ENCODE measurements at places on chromosomes 5 and 9. TPM values are rescaled to one million over a fixed set of nuclear protein-coding genes. Genes with fewer than 3 reads are reported as not detected.

DNA sequence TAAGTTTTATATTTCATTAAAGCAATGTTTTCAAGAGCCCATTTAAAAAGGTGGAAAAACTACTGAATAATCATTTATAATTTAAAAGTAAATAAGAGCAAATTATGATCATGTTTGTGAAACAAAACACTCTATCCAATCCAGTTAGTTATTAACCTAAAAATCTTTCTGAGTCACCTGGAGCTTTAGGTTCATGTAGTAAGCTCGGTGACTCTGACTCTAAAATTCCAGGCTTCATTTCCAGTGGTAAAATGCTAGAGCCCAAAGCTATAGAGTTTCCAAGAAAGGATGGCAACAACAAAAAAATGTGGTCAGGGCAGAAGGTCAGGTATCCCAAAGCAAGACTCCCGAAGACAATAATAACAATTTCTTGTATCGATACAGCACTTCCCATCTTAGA is 76.1 kb upstream of the SPOCK1 start:
- DNase-seq = no peak

N4BP3 gene
- total RNA-seq = 7.8 TPM

- DNase-seq = no peak
Observed at GRCh38 chr9:131776473-131776872, 36.6 kb upstream of the RAPGEF1 start.

- DNase-seq = no peak
Observed at GRCh38 chr5:163496286-163496685, 9.1 kb upstream of the MAT2B start.

DNA sequence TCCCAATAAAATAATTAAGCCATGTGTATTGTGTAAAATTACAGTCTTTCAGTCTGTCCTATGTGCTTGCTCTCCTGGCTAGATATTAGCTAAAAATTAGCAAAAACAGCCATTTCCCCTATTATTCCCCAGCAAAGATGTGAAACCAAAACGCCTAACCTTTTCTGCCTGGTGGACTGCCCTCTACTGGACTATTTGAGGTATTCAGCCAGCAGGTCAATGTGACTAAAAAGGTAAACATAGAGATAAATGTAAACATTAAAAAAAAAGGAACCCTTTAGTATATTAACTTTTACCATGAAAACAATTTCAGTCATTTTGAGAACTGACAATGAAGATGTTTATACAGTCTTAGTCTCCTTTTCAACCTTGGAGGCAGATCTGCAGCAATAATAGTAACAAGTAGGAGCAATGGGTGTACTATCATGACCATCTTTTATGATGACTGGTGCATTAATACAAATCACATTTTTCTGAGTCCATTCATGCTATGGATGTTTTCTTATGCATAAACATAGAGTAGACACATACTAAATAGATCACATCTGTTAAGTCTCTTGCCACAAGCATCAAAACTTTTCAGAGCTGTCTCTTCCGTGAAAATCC is 10.1 kb downstream of the ATG12 start:
- peak; percentile 5 for DNase-seq

DNA sequence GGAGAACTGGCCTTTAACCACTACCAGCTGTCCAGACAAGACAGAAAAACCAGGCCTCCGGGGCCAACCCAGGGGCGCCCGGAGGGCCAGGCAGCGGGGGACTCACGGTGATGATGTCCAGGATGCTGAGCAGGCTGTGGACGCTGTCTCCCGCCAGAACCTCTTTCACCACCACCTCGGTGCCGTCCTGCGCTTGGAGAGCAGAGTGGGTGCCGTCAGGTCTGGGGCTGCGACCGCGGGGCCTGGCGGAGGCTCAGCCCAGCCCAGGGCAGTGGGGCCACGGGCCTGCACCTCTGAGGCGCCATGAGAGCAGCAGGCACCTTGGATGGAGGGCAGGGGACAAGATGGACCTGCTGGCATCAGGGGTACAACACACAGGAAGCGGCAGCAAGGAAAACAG is 9.7 kb downstream of the PNPLA7 start:
- no peak for DNase-seq

SPAG8 gene
- 0.48 TPM for total RNA-seq

TMEM215 gene
- total RNA-seq = not detected

- no peak for DNase-seq
Observed at GRCh38 chr9:128123451-128124080, 4.0 kb downstream of the PTGES2 start.

DNA sequence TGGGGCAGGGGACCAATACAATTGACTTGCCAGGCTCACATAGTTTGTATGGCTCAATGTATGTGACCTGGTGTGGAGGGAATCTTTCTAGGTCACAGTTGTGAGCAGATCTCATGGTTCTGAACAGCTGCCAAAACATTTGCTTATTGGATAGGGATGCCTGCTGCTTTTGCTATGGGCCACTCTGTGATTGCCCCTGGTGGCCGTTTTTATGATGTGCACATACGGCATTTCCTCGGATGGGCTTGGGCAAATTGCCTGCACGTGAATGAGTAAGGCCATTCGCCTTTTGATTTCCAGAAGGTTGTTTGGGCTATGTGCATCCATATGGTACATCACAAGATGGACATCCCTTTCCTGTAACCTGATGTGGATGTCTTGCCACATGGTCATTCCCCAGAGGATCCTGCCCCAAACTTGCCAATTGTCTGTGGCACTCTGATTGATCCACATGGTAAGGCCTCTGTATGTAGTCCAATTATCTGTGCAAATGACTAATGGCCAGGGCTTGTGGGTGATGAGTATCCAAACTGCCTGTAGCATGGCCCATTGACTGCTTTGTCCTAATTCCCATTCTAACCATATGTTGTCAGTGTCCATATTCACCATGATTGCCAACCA is 10.7 kb upstream of the SLC22A4 start:
- DNase-seq = no peak

NR2F1-AS1 gene
- total RNA-seq = not detected

DNA sequence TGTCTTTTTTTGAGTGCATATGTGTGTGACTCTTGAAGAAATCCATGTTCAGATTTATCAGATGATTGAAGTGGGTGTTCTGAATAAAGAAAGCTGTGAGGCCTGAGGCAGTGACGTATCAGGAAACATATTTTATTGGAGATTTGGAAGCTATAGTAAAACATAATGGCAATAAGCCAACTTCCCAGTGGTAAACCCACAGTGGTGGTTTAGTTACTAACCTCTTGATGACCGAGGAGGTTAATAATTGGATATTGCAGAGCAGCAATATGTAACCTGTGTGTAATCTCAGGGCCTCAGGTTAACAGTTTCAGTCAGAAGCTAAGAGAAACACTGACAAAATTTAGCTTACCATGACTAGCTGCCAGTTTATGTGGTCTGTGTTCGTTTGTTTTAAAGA is 6.9 kb downstream of the RGMB start:
- no peak for DNase-seq

WDR31 gene
- 0.48 TPM for total RNA-seq

DNA sequence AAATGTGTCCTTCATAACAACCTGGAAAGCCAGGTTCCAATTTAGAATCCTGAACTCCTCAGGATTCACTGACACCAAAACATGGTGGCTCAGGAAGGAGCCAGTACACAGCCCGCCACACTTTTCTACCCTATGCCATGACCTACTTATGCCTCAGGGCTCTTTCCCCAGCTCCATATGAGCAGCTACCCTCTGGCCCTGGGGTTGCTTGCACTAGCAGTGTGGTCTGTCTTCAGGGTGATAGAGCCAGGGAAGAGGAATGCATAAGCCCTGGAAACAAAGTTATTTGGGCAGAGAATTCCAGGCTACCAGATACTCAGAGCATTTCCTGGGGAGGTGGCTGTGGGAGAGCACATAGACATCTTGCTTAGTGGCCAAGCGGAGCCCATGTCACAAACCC is 15.0 kb upstream of the ECM2 start:
- no peak for DNase-seq

GADD45G gene
- total RNA-seq = 16.7 TPM

GRCh38 chr5:39016587-39017275 is 57.5 kb downstream of the RICTOR start:
- no peak for DNase-seq

GRCh38 chr9:74742191-74742790 is 145.4 kb downstream of the TRPM6 start:
- no peak for DNase-seq

ZDHHC11 gene
- 7.0 TPM for total RNA-seq

- no peak for DNase-seq
Observed at GRCh38 chr9:115587310-115587709, 469.4 kb upstream of the TNC start.

GRCh38 chr5:18051953-18052352 is 417.7 kb downstream of the TAF11L14 start:
- DNase-seq = no peak

DNA sequence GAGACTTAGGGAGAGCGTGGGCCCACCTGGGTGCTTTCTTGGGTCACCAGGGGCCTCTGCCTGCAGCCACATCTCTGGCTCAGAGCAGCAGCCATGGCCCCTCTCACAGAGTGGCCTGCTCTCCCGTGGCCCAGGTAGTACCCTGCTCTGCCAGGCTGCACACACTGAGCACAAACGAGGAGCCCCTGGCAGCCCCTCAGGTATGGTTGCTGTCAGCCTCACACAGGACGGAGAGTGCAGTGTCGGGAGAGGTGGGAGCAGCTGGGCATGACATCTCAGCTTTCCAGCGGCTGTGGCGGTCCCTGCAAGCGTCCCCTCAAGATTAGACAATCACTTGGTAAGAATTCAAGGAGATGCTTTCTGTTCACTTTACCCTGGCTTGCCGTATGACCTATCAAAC is 137.0 kb upstream of the IRX4 start:
- no peak for DNase-seq

CEL gene
- total RNA-seq = 3.1 TPM

NTNG2 gene
- 0.91 TPM for total RNA-seq

- DNase-seq = no peak
Observed at GRCh38 chr5:4730279-4730678, 409.9 kb upstream of the ADAMTS16 start.

GRCh38 chr9:85716031-85716877 is 25.5 kb downstream of the AGTPBP1 start:
- DNase-seq = no peak

PCDHGA11 gene
- 0.05 TPM for total RNA-seq

HEMGN gene
- total RNA-seq = 0.61 TPM

SLC45A2 gene
- not detected for total RNA-seq

ADGRD2 gene
- total RNA-seq = not detected

- no peak for DNase-seq
Observed at GRCh38 chr9:106277966-106278365, 583.6 kb downstream of the TMEM38B start.

CER1 gene
- not detected for total RNA-seq

GRCh38 chr5:7393921-7394799 is 1.8 kb upstream of the ADCY2 start:
- DNase-seq = no peak

DNA sequence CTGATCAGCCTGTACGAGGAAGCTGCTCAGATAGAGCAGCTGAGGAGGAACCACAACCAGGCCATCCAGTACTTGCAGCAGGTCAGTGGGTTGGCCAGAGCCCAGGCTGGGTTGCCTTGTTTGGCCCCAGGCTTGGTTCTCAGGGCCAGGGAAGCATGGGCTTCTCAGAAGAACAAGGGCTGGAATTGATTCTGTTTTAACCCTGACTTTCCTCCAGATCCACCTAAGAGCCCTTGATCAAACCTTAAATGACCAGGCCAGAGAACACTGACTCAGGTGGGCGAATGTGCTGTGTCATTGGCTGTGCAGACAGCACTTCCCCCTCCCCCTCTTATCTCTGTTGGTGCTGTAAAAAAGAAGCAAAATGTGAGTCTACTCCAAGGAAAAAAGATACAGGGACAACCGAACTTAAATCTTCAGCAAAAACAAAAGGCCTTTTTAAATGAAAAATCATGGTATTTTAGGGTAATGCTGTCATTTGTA is 28.1 kb downstream of the TTC23L start:
- DNase-seq = no peak

DNA sequence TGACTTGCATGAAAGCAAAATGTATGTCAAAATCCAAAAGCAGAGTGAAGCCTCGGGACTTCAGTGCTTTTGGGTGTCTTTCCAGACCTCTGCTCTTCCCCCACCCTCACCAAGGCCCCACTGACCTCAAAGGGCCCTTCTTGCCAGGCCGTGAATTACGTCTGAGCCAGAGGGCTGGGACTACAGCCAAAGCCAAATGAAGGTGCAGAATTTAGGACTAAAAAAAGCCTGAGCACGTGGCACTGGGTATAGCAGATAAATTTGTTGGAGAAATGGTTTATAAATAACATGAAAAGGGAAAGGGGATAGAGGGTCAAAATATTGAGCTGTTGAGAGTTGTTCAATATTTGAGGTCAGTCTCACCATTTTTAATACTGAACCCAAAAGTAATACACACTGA is 163.4 kb downstream of the GHR start:
- DNase-seq = no peak

OR2V1 gene
- not detected for total RNA-seq

GRCh38 chr9:13412331-13412730 is 132.8 kb upstream of the MPDZ start:
- no peak for DNase-seq

DNA sequence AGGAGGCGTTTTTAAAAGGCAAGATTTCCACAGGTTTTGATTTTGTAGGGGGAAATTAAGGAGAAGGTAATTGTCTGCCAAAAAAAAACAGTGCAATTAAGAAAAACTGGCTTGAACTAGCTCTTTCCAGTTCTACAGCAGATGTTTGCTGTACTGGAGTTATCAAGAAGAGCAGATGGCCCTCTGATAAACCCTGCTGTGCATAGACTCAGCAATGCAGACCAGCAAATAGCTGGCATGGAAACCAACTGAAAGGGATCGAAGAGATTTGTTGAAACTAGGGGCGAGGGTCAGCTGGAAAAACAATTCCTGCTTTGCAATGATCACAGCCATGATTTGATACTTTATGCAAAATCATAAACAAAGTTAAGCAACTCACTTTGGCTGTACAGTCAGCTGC is 17.8 kb upstream of the BHMT start:
- no peak for DNase-seq

DNA sequence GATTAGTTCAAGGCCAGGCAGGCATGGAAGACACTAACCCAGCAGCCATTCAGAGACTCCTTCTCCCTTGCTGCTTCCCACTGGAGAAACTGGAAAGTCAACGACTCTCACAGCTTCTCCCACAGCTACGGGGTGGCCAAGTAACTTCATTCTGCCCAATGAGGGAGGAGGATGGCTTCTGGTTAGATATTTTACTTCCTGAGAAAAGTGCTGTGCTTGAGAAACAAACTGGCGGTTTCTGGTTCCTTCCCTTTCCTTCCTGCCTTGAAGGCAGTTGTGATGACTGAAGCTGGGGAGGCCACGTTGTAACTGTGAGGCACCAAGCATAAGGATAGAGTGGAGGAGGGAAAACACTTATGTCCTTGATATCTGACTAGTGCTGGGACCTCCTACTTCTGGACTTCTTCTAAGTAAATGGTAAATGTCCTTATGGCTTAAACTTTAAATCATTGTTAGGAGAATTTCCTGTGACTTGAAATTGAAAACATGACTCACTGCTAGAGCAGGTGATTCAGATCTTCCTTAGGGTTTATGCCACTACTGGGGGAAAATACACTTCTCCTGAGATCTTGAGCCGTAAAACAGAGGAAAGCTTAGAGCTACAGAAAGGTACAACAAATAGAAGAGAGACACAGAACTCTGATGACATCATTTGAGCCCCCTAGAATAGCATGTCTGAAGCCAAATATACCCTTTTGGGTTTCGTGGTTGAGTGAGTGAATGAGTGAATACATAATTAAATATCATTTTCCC is 3.1 kb upstream of the GNPDA1 start:
- peak; percentile 38 for DNase-seq

TNFAIP8 gene
- total RNA-seq = 314 TPM

GRCh38 chr5:177045631-177046030 is 23.1 kb downstream of the ZNF346 start:
- no peak for DNase-seq
